ENCODE measurements at places on chromosomes 12 and 14.

GRCh38 chr14:73924337-73924736 lies 25.6 kb downstream of the FAM161B start:
- no peak for DNase-seq

DNA sequence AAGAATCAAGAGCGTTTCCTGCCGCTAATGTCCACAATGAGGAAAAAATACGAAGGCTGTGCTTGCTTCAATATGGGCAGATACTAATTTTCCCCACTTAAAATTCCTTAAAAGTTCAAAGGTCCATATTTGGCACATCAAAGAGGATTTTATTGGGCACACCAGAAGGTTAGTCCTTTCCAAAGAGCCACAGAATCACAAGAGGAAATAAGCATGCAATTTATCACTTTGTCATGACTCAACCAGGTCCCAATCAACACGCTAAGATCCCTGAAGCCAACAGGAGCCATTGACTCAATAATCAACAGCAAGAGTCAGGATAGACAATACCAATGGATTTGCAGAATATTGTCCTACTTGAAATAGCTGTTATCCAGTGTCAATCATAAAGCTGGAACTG lies 80.6 kb downstream of the MAP1LC3B2 start:
- no peak for DNase-seq

GRCh38 chr12:103519632-103520031 lies 23.9 kb upstream of the C12orf42 start:
- DNase-seq, result no peak

DNA sequence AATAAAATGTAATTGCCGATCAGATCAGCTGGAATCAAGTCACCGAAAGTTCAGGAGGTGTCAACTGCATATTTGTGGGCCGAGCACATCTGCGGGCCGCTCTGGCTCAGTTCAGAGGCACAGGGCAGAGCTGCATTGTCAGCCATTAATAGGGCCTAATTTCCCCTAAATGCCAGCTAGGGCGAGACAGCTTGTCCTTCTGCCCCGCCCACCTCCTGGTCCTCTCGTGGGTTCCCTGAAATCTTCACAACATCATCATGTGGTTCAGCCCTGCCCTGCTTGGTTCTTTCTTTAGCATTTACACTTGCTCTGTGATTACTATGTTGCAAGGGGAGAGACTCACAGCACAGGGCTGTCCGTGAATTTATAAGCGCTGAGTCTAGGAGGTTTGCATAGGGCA lies 148.9 kb downstream of the CHST11 start:
- peak; percentile 68 for DNase-seq
